DMS 273 treated with DMSO at 0.1 percent for 48 hours (cell line): ENCODE measurements at places on chromosomes 1 and 21.
A peak's percentile ranks its signal among the peaks of the same experiment; 100 is the strongest.

DNA sequence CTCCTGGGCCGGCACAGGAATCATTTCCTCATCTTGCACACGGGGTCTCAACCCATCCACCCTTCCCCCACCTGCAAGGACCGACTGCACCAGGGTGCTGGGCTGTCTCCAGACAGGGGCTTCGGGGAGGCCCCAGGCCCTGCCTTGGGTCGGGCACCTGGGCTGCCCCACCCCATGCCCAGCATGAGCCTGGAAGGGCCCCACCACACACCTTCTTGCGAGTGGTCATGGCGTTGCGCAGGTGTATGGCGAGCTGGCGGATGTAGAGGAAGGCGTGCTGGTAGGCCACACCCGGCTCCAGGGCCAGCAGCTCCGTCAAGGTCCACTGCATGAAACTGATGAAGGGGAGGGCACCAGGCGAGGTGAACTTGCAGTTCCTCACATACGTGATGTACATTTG, 6.9 kb downstream of the NOC2L start:
- DNase-seq: no peak

DNA sequence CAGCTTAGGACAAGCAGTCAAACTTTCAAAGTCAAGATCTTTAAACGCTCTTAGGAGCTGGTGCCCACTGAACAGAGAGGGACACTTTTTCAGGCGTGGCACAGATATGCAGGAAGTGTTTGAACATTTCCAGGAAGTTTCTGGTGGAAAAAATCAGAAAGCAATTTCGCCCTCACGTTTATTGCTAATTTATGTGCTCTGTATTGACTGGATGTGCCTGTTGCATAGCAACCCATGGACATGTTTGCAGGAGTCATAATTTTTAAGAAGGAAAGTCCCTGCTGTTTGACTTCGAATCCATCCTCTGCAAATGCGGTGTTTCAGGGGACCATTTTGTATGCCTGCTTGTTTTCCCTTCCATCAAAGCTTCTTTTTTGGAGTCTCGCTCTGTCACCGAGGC, 239.9 kb upstream of the IRF2BP2 start:
- DNase-seq: no peak

DNA sequence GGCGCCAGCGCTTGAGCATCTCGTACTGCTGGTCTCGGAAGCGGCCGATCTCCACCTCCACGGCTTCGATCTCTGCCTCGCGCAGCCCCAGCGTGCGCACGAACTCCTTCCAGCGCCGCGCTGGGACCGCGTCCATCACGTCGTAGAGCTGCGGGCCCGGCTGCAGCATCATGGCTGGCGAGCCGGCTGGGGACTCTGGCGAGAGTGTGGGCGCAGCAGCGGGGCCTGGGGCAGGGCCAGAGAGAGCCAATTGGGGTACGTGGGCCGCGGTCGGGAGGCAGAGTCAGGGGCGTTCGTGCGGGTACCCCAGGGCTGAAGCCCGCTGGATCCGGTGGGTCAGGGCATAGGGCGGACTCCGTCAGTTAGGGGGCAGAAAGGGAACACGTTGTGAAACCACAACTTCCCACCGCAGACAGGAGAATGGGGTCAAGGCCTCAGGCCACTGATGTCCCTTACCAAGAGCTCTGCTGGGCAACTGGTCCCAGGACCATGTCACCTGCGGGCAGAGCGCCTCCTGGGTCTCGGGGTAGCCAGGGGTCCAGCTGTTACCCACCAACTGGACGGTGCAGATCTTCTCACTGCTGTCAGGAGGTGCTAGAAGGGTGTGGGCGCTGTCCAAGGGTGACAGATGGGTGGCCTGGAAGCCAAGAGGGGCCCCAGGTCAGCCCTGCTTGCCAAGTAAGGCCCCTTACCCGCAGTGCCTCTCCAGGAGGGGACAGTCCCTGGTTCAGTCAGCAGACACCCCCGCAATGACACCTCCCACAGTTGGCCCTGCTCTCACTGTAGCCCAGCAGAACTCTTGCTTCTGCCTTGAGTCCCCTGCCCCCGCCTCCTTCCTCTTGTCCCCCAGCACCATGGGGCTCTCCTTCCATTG, 4.2 kb downstream of the TNFRSF25 start:
- DNase-seq: no peak

- no peak for DNase-seq
Observed at GRCh38 chr21:28444557-28444956, 548.1 kb downstream of the LTN1 start.

DNA sequence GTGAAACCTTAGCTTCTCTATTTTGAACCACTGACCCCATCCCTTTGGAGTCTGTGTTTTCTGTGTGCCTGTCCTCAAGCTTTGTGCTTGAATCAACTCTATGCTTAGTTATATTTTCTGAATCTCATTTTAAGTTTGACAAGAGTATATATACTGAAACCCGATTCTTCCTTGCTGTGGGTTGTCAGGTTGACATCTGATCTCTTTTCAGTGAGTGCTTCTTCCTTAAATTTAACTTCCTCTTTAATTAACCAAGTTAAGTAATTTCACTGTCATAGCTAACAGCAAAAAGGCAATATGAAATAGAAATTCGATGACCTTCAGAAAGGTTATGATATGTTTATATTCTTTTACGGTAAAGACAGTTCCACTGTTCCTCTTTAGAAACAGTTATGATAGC, 69.4 kb downstream of the C1orf21 start:
- DNase-seq: no peak

DNA sequence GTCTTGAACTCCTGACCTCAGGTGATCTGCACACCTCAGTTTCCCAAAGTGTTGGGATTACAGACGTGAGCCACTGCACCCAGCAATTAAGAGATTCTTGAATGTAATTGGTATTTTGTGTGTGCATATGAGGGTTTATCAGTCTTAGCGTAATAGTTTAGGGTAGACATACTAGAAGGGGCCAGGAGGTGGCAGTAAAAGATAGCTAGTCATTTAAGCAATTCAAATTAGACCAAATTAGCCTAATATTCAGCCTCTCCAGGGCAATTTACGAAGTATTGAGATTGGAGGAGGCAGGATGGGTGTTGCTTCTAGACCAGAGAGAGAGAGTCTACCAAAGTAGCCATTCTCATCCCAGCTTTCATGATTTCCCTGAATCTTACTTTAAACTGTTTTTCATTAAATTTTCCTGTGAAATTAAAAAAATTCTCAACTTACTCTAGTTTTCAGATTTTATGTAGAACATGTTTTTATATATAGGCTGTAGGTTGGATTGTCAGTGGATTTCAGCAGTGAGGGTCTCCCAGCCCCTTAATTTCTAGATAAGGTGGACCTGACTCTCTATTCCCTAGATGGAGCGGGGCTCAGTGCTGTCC, 119.7 kb downstream of the HHAT start:
- peak; percentile 66 for DNase-seq

DNA sequence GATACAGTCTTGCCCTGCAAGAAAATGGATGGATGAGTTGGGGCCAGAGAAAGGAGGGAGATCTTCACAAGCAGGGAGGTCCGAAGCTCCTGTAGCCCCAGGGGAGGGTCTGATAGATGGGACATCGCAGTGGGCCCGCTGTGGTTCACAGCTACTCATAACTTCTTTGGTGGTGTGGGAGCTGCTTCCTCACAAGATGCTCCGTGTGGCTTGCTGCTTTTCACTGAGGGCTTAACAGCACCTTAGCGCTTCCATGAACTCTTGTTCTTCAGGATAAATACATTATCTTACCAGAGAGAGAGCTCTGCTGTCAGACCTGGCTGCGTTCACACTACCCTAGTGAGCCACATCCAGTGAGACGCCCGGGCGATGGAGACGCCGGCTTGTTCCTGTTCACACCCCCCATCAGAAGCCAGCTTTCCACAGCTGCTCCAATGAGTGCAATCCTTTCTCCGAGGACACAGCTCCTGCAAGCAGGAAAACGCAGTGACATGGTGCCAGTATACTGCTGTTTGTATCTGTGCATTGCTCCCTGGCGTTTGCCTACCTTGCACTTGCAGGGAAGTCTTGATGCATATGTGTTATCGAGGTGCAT, 599.8 kb downstream of the AJAP1 start:
- DNase-seq: no peak

- no peak for DNase-seq
Observed at GRCh38 chr21:38760017-38760761, 45.5 kb upstream of the ETS2 start.

DNA sequence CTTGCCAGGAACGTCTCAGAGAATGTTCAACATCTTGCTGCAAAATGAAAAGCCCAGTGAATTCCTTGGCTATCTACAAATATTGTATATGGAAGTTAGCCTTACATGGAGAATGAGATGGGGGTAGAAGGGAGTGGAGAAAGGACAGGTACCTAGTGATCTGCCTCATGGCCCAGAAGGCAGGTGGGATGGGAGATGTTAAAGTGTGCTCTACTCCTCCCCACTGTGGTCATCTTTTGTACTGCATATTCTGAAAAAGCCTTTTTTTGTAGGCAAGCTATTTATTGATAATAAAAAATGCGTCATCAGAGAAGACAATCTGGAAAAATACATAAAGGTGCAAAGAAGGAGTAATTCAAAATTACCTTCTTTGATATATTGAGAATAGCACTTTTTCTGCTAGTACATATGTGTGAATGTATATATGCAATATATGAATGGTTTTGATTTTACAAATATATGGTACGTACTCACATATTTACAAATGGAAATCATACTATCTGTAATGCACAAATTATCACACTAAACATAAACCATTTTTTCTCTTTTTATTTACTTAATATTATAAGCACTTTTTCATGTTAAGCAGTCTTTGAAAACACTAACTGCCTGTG, 19.1 kb upstream of the SLC5A9 start:
- DNase-seq: no peak

DNA sequence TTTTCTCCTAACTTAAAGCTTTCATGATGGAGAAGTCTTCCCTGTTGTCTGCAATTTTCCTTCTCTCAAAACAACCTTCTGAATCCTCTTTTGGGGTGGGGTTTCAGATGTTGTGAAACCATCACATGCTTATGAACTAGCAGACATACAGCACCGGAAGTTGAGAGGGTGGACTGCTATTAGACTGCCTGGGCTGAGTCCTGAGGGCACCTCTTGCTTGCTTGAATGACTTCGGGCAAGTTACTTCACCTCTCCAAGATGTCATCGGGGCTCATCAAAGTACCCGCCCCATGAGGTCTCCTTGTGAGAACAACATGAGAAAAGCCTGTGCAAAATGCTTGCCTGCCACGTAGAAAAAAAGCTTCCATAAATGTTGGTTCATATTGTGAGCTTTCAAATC, 89.6 kb downstream of the CCDC185 start:
- no peak for DNase-seq

GRCh38 chr21:32710069-32710784, 17.6 kb downstream of the SYNJ1 start:
- no peak for DNase-seq

DNA sequence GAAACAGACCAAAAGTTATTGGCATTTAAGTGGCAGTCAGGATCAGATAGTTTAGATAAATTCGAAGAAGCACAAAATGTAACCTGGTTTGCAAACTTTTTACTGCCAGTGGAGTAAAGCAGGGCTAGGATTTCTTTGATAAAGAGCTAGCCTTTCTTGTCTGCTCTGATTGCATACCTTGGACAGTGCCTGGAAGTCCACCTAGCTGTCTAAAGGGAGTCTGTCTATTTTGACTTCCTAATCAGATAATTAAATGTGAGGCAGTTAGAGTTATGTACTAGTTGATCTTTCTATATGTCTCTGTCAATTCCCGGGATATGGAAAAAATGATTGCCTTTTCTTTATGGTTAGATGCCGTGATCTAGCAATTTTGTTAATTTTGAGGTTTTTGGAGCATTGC, 4.1 kb downstream of the GPSM2 start:
- DNase-seq: no peak

GRCh38 chr1:23108918-23109533, 59.6 kb downstream of the LUZP1 start:
- no peak for DNase-seq

DNA sequence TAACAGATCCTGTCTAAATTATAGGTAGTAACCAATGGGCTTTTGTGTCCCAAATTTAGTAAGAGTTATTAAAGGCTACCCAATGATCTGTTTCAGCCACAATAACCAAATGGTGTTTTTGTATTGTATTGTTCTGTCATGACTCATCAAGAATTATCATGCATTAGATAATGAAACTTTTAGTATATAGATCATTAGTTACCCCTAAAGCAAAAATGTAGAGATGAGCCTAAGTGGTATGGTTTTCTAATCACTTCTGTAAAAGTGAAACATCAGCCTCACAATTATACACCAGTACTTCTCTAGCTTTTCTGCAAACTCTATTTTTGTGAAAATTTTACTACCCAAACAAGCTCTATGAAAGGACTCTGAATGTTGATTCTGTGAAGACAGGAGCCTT, 71.4 kb downstream of the LRRC7 start:
- no peak for DNase-seq

DNA sequence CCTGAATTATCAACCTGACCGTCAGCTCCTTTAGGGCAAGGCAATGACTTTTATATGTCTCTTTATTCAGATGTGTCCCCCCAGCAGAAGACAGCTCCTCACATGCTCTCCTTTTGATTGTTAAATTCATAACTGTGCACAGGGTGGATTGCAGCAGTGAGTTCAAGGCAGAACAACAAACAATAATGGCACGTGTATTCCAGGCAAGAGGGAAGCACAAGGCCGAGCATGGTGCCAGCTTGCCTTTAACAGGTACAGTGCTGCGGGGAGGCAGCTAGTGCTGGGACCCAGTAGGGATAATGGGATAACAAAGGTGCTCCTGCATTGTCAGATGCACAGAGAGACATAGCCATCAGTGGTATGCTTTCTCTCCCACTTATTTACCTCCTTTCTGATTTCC, 248.4 kb downstream of the RHOU start:
- DNase-seq: no peak

GRCh38 chr21:28516021-28516420, 476.7 kb downstream of the LTN1 start:
- no peak for DNase-seq

DNA sequence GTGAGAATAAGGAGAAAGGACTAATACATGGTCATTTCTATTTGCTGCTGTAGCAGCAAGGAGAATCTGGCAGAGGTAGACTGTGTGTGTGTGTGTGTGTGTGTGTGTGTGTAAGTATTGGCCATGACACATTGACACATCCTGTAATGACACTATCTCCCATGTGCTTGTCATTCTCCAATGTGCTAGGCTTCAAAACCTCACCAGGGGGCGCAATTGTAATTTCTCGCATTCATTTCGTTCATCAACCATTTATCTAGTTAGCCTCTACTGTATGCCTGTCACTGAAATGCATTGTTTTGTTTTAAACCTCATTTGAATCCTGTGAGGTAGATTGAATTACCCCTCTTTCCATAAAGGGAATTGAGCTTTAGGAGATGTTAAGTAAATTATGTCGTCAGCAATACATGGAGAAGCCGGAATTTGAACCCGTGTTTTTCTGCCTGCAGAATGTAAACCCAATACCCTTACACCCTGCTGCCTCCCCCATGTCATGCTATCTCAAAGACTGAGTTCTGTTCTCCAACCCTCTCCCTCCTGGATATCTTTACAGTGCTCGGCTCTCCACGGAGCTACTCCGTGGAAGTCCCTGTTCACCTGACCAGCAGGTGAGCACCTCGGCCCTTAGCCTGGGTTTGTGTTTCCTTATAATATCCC, 100.8 kb downstream of the UCK2 start:
- DNase-seq: no peak

GRCh38 chr1:226216056-226216455, 7.4 kb upstream of the MIXL1 start:
- DNase-seq: no peak

DNA sequence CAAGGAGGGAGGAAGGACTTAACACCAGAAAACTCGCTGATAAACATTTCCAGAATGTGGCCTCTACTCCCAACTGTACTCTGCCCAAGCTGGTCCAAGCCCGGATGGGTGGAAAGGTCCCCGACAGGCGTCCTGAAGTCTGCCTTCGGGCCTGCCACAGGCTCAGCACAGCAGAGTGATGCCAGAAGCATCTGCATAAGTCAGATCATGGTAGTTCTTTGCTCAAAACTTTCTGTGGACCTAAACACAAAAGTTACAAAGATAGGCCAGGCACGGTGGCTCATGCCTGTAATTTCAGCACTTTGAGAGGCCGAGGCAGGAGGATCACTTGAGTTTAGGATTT, 790 bp upstream of the UTS2 start:
- no peak for DNase-seq
